ENCODE measurements at places on chromosomes 12 and 14. TPM values are rescaled to one million over a fixed set of nuclear protein-coding genes. Genes with fewer than 3 reads are reported as not detected.

MSI1 gene
- polyA plus RNA-seq = not detected

DNA sequence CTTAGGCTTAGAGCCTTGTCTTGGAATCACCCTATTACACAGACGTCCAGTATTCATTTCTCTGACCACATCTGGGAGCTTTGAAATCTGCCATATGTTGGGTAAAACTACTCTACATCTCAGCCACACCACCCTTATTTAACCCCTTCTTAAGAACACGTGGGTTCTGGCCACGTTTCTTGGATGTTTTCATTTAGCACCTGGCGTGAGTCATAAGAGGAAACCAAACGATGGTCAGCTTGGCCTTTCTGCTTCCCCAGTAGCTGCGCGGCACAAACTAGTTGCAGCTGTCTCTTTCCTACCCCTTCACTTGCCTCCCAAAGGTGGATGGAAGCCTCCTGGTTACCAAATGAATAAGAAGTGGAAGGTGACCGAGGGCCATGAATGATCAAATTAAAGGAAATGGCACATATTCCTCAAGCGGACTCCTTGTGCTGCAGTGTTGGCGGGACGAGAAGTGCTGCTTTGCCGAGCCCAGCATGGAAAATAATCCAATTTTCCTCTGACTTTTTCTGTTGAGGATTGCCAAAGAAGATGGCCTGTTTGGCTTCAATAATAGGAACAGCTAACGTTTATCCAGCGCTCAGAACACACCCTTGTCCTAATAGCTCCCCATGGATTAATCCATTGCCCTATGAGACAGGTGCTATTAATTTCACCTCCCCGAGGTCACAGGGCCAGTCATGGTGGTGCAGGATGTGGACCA lies 154.1 kb downstream of the ZNF664 start:
- no peak for DNase-seq

DNA sequence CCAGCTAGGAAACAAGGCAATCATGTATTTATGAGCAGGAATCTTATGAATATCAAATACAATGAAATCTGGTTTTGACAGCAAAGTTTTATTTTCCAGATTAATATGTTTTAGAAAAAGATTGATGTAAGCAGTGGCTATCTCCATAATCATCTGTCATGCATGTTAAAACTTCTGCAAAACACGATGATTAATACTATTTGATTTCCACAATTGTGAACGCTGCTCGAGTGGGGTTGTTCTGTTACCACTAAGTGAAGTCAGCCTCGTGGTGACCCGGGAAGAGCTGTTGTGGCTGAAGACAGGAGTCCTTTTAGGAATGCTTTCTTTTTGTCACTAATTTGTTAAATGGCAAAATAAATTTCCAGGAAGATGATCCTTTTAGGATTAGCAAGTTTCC lies 9.4 kb downstream of the CFAP251 start:
- DNase-seq = no peak

GRCh38 chr14:36857136-36857535 lies 195.5 kb downstream of the PAX9 start:
- no peak for DNase-seq

- no peak for DNase-seq
Measured at GRCh38 chr12:90497923-90498545, 456.9 kb downstream of the CCER1 start.

DNA sequence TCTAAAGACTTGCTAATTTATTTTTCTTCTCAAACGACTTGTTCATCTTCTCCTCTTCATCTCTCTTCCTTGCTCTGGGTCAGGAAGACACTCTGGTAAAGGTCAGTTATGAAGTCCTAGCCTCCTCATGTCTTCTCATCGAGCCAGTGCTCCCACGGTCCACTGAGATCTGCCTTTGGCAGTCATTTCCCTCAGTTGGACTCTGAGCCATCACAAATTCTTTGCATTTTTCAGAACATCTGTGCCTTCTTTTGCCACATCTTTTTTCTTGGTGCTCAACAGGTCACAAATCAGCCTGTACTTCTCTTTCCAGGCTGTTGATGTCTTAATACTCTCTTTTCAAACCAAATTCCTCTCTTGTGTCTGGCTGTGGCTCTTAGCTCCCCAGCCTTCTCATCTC lies 49.7 kb downstream of the IGF1 start:
- DNase-seq = peak; percentile 73

- no peak for DNase-seq
Measured at GRCh38 chr12:100395811-100396210, 38.9 kb downstream of the SLC17A8 start.
